ENCODE measurements at places on chromosomes 4 and X.

GRCh38 chr4:5276475-5277075 is 225.3 kb downstream of the STK32B start:
- DNase-seq, result no peak

- no peak for DNase-seq
Measured at GRCh38 chrX:12878536-12878935, 11.7 kb downstream of the TLR7 start.

DNA sequence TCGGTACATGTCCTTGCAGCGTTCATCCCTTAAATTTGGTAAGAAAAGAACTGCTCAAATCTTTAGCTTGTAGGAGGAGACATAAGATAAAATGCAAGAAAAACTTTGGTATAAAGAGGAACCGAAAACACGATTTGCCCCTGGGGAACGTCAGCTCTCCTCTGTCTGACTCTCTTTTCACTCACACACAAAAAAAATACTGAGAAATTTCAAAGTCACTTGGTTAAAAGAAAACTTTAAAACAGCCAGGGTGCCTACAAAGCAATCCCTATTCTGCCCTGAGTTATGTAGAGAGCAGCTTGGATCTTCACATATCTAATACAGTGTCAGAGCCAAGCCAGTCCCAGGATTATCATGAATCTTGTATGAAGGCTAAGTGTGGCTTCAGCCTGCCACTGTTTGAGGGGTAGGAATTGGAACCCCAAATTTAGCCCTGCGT is 248.5 kb upstream of the CXXC4 start:
- no peak for DNase-seq

- DNase-seq, result no peak
Measured at GRCh38 chr4:77199701-77200100, 42.7 kb downstream of the CCNG2 start.

DNA sequence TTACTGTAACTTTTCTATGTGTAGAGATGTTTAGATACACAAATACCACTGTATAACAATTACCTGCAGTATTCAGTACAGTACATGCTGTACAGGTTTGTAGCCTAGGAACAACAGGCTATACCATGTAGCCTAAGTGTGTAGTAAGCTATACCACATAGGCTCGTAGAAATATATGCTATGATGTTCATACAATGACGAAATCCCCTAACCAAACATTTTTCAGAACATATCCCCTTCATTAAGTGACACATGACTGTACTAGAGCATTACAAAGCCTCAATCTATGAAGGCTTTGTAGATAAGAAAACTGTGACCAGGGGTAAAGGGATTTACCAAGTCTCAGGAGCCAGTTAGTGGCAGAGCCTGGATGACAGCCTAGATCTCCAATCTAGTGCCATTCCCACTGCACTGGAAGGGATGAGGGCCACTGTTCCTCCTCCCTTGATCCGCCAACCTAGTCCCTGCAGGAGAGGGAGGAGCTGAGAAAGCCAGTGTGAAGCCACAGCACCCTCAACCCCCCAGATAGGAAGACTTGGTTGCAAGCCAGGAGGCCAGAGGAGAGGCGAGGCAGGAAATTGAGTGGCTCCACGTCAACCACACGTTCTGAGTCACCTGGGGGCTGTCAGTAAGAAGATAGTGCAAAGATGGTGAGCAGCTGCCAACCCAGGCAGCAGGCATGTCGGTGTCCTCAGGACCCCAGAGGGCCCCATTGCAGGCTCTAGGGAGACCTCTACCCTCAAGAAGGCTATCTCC is 227.7 kb downstream of the BCOR start:
- DNase-seq, result no peak

DNA sequence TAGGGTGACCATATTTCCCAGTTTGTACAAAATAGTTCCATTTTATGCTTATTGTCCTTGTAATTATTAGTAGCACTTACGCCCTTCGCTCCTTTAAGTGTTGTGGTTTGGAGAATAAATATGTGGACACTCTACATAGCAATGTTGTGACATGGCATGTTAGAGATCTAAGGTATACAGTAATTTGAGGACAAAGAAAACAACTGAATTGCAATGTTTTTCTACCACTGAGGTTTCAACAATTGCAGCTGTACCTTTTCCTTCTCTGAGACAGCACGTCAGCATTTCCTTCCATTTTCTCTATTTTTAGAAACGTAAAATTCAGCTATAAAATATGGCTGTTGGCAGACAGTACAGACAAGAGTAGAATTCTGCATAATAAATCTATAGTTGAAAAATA is 323.1 kb downstream of the MAPK10 start:
- no peak for DNase-seq

DNA sequence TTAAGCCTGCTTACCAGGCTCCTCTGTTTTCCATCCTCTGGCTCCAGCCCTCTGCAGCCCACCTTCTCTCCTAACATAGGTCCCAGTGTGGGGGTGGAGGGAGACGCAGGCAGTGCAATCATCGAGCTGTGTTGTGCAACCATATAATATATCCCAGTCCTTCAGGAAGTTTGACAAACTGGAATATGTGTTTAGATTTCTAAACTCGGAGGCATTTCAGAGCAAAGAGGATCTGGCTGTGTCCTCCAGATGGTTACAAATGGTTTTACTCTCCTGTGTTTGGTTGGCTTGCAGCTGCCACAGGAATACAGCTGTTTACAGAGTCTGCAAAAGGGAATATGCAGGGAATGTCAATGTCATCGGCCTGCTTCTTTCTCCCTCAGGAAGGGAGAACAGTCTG is 195.3 kb upstream of the LNX1 start:
- no peak for DNase-seq

DNA sequence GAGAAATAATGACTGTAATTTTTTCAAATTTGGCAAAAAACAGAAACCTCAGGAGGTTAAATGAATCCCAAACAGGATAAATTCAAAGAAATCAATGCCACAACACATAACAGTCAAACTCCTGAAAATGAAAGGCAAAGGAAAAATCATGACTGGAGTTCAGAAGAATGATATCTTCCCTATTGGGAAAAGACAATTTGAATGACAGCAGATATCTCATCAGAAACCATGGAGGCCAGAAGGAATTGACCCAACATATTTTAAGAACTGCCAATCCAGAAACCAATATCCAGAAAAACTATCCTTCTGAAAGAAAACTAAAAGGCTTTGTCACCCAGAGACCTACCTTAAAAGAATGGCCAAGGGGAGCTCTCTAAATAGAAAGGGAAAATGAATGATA is 40.1 kb upstream of the MAMLD1 start:
- DNase-seq, result no peak

- no peak for DNase-seq
Measured at GRCh38 chr4:56764775-56765174, 56.7 kb downstream of the SPINK2 start.

DNA sequence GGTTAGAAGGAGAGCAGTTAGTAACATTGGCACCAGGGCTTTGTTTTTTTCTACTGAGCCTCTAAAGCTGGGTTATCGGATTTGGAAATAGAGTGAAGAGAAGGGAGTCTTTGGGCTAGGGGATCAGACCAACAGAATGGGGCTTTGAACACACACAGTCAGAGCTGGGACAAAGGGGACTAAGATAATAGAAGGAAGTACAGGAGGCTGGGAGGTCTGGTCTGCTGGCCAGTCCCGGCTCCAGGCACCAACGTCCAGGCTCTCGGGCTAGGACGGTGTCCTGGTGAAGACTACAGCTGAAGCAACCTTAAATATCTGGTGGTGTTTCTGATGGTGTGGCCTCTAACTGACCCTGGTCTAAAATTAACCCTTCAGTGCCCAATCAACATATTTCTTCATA is 57.5 kb downstream of the HHIP start:
- DNase-seq, result no peak

- DNase-seq, result no peak
Measured at GRCh38 chr4:57153207-57153606, 43.0 kb upstream of the IGFBP7 start.

- no peak for DNase-seq
Measured at GRCh38 chrX:87924619-87925018, 407.0 kb downstream of the KLHL4 start.

- peak; percentile 48 for DNase-seq
Measured at GRCh38 chr4:1856943-1857699, 1.2 kb upstream of the LETM1 start.

DNA sequence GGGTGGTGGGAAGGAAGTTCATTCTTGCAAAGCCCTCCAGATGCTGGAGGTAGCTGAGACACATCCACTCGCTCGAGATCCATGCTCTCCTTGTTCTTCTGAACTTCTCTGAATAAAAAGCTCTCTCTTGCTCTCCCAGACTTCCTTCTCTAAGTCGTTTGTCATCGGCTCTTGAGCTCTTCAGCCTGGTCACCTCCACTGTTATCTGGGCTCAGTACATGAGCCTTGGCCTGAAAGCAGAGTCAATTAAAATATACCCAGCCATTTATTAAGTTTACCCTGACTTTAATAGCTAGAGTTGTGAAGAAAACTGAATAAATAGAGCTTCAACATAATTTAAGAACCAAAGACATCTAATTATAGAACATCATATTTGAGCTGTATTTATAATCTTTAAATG is 99.0 kb downstream of the CPE start:
- DNase-seq, result no peak

- DNase-seq, result no peak
Measured at GRCh38 chr4:150425161-150425560, 156.8 kb upstream of the MAB21L2 start.

DNA sequence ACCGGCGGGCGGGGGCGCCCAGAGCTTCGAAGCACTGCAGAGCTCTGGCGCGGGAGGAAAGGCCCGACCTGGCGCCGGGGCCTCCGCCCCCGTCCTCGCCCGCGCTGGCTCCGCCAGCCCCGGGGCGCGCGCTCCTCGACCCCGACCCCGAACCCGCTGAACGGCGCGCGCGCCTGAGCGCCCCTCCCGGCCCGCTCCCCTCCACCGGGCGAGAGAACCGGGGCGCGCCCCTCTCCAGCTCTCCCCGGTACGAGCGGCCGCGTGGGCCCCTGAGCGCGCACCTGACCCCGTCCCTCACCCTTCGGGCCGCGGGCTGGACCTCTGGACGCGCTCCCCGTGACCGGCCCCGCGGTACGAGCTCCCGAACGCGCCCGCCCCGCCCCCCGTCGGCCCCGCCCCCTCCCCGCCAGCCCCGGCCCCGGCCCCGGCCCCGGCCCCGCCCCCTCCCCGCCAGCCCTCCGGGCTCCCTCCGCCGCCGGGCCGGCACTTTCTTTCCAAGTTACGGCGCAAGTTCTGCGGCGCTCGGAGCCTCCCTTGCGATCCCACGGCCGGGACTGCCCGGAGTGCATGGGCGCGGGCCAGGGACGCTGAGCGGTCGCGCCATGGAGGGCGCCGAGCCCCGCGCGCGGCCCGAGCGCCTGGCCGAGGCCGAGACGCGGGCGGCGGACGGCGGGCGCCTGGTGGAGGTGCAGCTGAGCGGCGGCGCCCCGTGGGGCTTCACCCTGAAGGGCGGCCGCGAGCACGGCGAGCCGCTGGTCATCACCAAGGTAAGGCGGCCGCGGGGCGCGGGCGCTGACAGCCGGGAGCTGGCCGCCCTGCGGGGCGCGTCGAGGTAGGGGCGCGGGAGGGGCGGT is at the start of gene SHROOM2:
TSS of gene SHROOM2 (plus strand) at position 486 of the 854 bp plus-strand sequence. CDS start at position 603, 117 bp downstream.
- DNase-seq, result no peak

- DNase-seq, result no peak
Measured at GRCh38 chr4:79907001-79907400, 166.0 kb downstream of the ANTXR2 start.

DNA sequence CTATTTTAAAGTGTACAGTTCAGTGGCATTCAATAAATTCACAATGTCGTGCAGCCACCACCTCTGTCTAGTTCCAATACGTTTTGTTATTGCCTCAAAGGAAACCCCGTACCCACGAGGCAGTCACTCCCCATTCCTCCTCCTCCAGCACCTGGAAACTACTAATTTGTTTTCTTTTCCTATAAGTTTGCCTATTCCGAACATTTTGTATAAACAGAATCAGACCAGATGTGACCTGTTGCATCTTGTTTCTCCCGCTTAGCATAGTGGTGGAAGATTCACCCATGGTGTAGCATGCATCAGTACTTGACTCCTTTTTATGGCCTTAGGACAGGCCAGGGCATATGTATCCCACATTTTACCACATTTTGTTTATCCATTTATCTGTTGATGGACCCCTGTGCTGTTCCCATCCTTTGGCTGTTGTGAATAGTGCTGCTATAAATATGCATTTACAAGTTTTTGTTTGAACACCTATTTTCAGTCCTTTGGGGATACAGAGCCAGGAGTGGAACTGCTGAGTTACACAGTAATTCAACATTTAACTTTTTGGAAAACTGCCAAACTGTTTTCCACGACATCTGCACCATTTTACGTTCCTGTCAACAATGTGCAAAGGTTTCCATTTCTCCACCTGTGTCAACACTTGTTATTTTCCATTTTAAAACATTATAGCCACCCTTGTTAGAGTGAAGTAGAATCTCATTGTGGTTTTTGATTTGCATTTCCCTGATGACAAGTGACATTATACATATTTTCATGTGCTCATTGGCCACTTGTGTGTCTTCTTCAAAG is 57.8 kb upstream of the STX18 start:
- no peak for DNase-seq

- DNase-seq, result no peak
Measured at GRCh38 chr4:81503586-81503985, 31.9 kb upstream of the RASGEF1B start.

GRCh38 chr4:41322617-41323016 is 65.9 kb downstream of the UCHL1 start:
- DNase-seq, result no peak

DNA sequence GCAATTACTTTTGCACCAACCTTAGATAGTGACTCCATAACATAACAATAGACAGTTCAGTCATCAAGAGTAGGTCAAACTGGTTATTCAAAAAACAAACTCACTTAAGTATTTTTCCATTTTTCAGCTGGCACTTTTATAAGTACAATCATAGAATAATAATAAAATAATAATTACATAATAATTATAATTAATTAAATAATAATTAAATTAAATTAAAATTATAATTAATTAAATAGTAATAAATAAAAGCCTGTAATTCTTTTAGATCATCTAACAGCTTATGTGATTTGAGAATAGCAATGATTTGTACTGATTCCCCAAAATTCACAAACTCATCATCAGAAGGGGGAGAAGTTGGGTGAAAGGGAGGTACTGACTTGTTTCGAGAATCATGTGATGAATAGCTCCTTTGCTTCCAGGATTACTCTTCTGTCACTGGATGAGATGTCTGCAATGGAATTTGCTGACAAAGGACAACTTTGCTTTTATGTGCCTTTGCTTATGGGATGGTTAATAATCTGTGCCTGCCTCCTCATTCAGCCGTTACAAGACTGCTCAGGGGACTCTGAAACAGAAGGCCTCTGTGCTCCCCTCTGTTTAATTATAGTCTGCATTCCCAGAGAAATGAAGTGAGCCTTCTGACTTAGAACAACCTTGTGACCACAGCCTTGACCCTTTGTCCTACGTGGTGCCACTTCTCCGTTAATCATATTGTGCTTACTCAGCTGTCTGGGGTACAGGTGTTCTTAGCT is 104.8 kb upstream of the ENPEP start:
- no peak for DNase-seq

DNA sequence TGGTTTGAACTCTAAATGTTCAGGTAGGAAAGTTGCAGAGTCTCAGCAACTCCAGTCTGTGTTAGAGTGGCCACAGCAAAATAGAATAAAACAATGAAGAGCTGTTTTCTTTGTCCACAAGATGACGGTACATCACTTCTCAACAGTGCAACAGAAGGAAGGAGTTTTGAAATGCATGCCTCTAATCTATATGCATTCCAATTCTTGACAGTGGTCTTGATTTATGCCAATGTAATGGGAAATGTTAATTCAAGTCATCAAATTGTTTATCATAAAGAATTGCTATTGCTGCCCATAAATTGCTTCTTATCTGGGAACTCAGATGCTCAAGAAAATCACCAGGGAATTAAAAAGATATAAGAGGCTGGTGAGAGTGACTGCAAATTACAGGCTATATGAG is 195.5 kb upstream of the PRPS2 start:
- no peak for DNase-seq
